ENCODE measurements at places on chromosomes 13 and 19.

GRCh38 chr13:111947026-111947810 is 119.7 kb upstream of the SOX1 start:
- DNase-seq, result no peak

DNA sequence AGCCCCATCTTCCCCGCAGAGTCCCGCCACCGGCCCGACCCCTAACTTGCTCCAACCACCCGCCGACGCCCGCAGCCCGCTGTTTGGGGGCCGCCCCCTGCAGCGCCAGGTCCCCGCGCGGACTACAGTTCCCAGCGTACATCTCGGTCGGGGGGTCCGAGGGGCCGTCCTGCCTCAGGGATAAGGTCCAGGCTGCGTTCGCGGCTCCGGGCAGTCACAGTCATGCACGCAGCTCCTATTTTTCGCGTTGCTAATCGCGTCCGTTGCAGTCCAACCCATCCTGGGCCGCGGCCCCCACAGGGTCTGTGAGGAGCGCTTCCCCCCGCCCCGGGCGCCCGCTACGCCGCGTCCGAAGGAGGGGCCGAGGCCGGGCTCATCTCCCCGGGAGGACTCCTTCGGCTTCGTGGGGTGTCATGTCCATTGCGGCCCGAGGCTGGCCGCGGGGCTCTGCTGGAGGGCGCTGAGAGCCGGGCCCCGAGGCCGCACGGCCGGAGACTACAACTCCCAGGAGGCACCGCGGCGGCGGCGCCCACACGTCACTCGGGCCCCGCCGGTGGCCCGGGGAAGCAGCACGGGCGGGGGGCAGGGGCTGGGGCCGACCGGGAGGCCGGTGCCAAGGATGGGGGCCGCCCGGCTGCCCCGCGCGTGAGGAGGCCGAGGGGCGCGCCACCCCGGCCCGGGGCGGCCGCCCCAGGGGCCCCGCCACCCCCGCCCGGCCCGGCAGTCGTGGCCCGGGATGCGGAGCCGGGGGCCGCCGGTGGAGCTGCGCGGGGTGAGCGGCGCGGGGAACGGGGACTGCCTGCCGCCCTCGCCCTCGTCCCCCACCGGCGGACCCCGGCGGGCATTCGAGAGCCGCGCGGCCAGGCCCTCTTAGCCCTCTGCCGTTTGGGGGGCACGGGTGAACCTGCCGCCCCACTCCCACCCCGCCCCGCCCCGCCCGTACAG is at the start of gene MAP3K10:
Gene MAP3K10 (plus strand): TSS at position 536 of the 945 bp plus-strand sequence. CDS start 606 bp downstream, outside the sequence.
- DNase-seq, result no peak

DNA sequence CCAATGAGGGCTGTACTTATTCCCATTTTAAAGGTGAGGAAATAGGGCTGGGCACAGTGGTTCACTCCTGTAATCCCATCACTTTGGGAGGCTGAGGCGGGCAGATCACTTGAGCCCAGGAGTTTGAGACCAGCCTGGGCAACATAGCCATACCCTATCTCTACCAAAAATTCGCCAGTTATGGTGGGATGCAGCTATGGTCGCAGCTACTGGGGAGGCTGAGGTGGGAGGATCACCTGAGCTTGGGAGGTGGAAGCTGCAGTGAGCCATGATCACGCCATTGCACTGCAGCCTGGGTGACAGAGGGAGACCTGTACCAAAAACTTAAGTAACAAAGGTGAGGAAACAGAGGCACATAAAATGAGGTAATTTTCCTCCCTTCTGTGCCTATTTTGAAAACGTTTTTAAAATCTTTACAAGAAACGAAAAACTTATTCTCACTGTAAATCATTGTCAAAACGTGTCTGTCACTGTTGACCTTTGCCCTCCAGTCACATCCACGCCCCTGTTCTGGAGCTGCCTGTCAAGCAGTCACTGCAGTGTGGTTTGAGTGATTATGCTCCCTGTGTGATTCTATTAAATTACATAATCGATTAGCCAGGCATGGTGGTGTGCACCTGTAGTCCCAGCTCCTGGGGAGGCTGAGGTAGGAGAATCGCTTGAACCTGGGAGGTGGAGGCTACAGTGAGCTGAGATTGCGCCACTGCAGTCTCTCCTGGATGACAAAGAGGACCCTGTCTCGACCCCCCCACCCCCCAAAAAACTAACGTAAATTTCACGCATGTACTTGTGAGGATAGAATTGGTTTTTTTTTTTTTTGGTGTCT is 12.5 kb downstream of the NOP53 start:
- no peak for DNase-seq

GRCh38 chr13:44697058-44697457 is 120.9 kb upstream of the TSC22D1 start:
- no peak for DNase-seq

DNA sequence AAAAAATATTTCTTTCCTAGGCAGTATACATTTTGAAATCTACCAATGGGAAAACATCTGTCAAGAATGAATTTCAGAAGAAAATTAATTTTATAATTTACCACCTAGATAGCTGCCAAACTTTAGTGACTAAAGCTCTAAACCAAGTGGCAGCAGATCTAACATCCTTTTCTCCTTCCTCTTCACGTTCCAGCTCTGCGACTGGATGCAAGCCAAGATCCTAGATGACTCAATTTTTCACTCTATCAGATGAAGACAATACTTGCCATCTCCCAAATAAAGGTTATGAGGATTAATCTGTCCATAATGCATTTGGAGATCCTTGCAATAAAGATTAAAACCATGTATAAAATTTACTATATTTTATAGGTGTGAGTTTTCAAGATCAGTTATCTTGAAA is 66.7 kb upstream of the MIR17HG start:
- no peak for DNase-seq

- DNase-seq, result no peak
Measured at GRCh38 chr13:46607768-46608564, 55.0 kb downstream of the LRCH1 start.

- DNase-seq, result no peak
Measured at GRCh38 chr13:24128962-24129361, 31.6 kb upstream of the SPATA13 start.

GRCh38 chr19:58563034-58563573 is 4.7 kb upstream of the UBE2M start:
- no peak for DNase-seq

GRCh38 chr13:44516771-44517170 is 59.4 kb downstream of the TSC22D1 start:
- DNase-seq, result no peak

- no peak for DNase-seq
Measured at GRCh38 chr13:53074114-53074513, 45.5 kb downstream of the OLFM4 start.

GRCh38 chr13:27794921-27795717 is 2.8 kb downstream of the GSX1 start:
- no peak for DNase-seq

- no peak for DNase-seq
Measured at GRCh38 chr13:77457966-77458365, 77.5 kb upstream of the SCEL start.

- no peak for DNase-seq
Measured at GRCh38 chr13:31518645-31519044, 220.7 kb upstream of the RXFP2 start.

GRCh38 chr19:27744926-27745768 is 1467.8 kb downstream of the UQCRFS1 start:
- no peak for DNase-seq

- DNase-seq, result no peak
Measured at GRCh38 chr13:67353031-67353430, 122.9 kb upstream of the PCDH9 start.

DNA sequence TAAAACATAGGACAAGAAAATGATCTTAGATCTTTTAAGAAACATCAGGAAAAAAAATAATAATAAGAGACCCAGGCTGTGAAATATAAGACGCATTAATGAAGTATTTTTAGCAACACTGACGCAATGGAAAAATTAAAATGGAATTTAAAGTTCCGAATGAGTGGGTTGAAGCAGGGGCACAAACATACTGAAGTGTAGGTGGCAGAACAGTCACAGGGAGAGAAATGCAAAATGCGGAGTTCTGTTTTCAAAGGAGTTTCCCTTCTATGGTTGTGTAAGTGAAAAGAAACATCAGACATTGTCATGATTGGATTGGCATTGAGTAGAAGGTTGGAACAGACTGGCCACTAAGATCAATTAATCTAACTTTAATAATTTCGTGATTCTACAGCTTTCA is 159.8 kb downstream of the CYSLTR2 start:
- DNase-seq, result no peak
